ENCODE measurements at places on chromosomes 6 and 20.
A peak's percentile ranks its signal among the peaks of the same experiment; 100 is the strongest.

DNA sequence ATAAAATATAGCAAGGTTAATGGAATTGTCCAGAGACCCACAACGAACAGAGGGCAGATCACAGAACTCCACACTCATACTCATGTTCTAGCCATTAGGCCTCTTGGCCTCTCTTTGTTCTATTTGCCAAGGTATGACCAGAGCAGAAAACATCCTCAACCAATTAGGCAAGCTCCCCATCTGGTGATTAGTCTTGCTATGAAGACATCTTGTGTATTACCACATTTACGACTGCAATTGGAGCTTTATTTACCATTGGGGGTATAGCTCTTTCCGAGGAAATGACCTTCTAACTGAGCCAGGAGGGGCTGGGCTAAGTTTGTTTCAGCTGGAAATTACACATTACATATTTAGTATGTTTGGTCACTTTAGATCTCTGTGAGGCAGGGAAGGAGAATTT lies 593.9 kb downstream of the CD109 start:
- no peak for DNase-seq

- DNase-seq, result no peak
Measured at GRCh38 chr6:125655511-125655910, 93.9 kb upstream of the HEY2 start.

DNA sequence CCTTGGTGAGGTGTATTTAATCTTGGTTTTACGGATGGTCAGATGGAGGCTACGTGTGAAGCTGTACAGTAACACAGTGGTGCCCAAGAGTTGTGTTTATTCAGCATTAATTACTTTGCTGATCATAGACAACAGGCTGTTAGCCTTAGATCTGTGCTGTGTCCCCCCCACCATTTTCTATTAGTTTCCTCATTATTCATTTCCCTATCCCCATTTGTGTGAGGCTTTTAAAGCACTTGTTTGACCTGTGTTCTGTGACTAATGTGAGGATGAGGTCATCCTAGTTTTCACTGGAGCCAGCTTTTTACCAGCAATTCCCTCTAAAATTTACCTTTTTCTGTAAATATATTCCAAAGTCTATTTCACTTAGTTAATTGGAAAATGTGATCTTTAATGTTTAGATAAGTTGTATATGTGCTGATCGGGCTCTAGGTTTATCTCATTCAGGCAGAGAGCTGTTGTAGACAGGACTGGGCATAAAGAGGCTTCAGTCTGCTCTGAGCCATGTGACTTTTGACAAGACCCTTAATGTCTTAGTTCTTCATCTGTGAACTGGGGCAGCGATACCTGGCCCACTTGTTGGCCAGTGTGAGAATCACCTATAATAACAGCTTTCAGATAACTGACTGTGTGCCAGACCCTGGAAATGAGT lies 8.4 kb downstream of the MAPRE1 start:
- DNase-seq, result peak; percentile 33

GRCh38 chr6:158528826-158529225 lies 31.1 kb upstream of the TMEM181 start:
- DNase-seq, result no peak

DNA sequence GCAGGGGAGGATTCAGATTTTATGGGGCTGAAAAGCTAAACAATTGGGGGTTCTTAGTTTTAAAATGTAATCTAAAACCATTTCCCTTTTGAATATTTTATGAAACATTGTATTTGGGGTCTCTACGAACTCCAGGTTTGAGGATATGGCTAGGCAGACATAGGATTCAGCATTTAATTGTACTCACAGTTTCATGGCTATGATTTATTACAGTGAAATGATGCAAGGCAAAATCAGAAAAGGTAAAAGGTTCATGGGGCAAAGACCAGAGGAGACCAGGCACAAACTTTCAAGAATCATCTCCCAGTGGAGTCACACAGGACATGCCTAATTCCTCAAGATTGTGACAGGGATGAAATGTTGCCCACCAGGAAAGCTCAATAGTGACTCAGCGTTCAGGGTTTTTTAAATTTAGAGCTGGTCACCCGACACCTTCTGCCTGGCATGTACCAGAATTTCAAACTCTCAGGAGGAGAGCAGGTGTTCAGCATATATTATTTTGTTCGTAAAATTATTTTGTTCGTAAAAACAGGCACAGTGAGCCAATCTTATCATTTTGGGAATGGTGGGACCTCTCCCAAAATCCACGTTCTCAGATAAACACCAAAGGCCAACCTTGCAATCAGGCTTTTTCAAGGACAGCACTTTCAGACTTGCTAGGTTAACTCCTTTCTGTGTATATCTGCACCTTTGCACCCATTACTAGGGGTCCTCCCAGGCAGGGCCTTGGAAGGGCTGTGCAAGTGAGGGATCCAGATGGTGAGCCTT lies 270.3 kb downstream of the NKAIN2 start:
- peak; percentile 86 for DNase-seq

GRCh38 chr6:20669571-20670314 lies 135.5 kb downstream of the CDKAL1 start:
- no peak for DNase-seq

GRCh38 chr6:156057869-156058268 lies 602.2 kb upstream of the NOX3 start:
- DNase-seq, result peak; percentile 50

- peak; percentile 73 for DNase-seq
Measured at GRCh38 chr20:8997701-8998117, 71.2 kb upstream of the PLCB4 start.

- DNase-seq, result peak; percentile 65
Measured at GRCh38 chr20:19838468-19838867, 80.4 kb downstream of the RIN2 start.

- no peak for DNase-seq
Measured at GRCh38 chr6:26358511-26358981, 6.5 kb upstream of the BTN3A2 start.

DNA sequence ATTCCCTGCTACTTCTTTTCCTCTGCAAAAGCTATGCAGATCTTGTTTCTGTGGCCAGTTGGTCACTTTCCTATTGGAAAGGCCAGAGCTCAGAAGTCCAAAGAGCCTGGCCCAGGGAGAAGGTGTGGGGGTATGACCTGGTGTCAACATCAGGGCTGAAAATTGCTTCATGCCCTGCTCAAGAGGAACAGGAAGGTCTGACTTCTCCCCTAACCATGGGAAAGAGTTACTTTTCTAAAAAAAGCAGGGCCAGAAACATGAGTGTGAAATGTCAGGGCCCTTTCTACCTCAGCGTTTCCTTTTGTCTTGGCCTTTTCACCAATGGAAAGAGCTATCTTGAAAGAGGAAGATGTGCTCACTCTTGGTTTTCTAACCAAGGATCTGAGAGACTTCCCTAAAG lies 117.4 kb downstream of the MAFB start:
- DNase-seq, result no peak

GRCh38 chr20:50023116-50023805 lies 40.5 kb downstream of the SNAI1 start:
- no peak for DNase-seq

- no peak for DNase-seq
Measured at GRCh38 chr6:105884426-105884825, 201.7 kb upstream of the PRDM1 start.

DNA sequence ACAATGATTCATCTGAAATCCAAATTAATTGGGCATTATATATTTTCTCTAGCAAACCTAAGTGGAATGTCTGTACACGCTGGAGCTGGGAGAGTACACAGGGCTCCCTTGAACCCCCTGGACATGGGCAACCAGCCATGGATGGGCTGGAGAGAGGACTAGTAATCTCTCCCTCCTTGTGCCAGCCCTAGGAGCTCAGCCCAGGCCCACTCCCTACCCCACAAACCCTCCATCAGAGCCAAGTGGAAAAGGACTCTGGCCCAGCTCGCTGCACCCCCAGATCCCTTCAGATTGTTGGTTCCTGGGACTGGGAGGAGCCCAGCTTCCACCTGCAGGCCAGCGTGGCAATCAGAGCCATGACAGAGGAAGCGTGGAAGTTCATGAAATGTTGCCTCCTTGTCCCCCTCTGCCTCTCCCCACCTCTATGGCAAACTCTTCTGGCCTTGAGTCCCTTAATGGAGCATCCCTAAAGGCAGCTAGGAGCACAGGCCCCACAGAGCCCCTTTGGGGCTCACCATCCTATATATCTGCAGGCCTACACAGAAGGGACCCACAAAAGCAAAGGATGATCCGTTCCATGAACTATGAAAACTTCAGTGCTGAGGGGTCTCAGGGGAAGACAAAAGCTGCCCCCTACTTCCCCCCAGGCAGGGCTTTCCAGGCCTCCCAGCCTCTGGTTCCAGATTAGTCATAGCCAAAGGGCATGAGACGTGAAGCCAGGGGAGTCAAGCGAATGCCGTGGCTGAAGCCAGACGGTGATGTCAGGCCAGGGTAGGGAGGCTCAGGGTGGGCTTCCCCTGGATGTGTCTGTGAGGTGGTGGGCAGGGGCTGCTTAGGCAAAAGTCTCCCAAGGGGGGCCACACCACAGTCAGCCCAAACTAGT lies 126.4 kb upstream of the MAFB start:
- no peak for DNase-seq

- DNase-seq, result no peak
Measured at GRCh38 chr20:54636575-54636974, 161.2 kb downstream of the DOK5 start.

DNA sequence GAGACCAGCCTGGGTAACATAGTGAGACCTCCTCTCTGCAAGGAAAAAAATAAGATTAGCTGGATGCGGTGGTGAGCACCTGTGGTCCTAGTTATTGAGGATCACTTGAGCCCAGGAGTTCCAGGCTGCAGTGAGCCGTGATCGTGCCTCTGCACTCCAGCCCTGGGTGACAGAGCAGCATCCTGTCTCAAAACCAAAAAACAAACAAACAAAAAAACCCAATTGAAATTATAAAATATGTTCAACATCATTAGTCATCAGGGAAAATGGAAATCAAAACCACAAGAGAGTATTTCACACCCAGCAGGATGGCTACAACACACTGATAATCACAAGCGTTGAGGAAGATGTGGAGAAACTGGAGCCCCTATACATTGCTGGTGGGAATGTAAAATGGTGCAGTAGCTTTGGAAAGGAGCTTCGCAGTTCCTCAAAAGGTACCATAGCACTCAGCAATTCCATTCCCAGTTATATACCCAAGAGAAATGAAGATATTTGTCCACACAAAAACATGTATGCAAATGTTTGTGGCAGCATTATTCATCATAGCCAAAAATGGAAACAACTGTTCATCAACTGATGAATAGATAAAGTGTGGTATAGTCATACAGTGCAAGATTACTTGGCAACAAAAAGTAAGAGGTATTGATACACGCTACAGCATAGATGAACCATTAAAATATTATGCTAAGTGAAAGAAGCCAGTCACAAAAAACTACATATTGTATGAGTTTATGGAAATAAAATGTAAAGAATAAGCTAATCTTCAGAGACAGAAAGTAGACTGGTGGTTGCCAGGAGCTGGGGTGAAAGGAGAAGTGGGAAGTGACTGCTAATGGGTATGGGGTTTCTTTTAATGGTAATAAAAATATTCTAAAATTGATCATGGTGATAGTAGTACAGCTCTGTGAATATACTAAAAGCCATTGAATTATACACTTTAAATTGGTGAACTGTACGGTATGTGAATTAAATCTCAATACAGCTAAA lies 38.7 kb upstream of the RIPOR2 start:
- no peak for DNase-seq

GRCh38 chr6:7107578-7108195 lies at the start of gene RREB1:
Gene RREB1 (plus strand): TSS chr6:7107961. CDS start chr6:7181912, 73,951 bp downstream.
- DNase-seq, result peak; percentile 88

- no peak for DNase-seq
Measured at GRCh38 chr6:145872669-145873068, 58.1 kb upstream of the FBXO30 start.

- peak; percentile 88 for DNase-seq
Measured at GRCh38 chr6:139134064-139134395, 850 bp upstream of the HECA start.

- DNase-seq, result no peak
Measured at GRCh38 chr20:43942667-43943285, 28.1 kb downstream of the TOX2 start.

- DNase-seq, result peak; percentile 47
Measured at GRCh38 chr6:157535340-157536222, 154.6 kb downstream of the ZDHHC14 start.

GRCh38 chr20:6590891-6591637 lies 176.4 kb upstream of the BMP2 start:
- DNase-seq, result peak; percentile 84

DNA sequence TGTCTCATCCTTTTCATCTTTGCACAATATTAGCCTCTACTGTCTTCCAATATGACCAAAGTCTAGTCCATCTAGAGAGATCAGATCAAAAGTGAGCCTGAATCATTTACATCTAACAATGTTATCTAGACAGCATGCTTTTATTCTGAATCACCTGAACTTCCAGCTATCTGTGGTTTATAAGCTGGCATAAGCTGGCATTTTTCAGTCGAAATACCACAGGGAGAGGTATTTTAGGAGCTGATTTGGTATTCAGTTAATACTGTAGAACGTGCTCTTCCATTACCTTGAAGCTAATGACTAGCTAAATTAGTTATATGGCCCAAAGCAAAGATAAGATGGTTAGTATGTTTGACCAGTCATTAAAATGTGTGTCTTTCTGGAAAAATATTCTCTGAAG lies 188.3 kb upstream of the AGPAT4 start:
- no peak for DNase-seq

DNA sequence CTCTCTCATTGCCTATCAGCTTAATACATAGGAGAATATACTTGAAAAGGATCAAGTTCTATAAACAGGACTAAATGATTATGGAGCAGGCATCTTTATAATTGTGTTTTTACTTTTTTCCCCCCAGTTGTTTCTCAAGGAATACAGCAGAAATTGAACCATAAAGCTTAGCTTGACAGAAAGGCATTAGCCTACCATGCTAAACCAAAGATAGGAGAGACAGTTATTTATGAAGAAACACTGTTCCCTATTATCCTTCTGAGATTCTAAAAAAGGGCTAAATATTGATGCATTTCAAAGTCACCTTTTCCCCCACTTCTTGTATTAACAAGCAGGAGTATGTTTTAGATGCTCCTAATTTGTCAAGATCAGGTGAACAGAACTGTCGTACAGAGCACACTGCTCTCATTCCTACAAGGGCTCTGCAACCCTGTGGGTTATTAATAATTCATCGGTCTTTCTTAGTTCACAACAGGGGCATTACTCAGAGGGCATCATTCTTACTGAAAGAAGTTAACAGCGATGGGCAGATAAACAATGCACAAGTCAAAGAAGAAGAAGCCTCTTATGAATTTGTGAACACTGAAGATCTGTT lies 38.7 kb downstream of the PRKN start:
- DNase-seq, result peak; percentile 47

DNA sequence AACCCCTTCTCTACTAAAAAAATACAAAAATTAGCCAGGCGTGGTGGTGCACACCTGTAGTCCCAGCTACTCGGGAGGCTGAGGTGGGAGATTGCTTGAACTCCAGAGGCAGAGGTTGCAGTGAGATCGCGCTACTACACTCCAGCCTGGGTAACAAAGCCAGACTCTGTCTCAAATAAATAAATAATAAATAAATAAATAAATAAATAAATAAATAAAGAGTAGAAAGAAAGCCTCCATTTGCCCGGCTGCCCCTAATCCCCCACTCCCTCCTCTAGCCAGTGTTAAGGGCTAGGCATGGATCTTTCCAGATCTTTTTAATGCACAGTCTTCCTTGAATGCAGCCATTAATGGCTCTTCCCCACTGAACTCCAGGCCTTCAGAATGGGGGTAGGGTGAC lies 3.2 kb downstream of the PNPLA1 start:
- no peak for DNase-seq

GRCh38 chr6:110364364-110365105 lies 6.4 kb upstream of the METTL24 start:
- peak; percentile 26 for DNase-seq

GRCh38 chr20:36547186-36548005 lies 6.1 kb downstream of the MYL9 start:
- DNase-seq, result no peak

All from NCI-H69 (cell line).